ENCODE measurements at places on chromosomes 7 and 10. TPM values are rescaled to one million over a fixed set of nuclear protein-coding genes. Genes with fewer than 3 reads are reported as not detected.

DNA sequence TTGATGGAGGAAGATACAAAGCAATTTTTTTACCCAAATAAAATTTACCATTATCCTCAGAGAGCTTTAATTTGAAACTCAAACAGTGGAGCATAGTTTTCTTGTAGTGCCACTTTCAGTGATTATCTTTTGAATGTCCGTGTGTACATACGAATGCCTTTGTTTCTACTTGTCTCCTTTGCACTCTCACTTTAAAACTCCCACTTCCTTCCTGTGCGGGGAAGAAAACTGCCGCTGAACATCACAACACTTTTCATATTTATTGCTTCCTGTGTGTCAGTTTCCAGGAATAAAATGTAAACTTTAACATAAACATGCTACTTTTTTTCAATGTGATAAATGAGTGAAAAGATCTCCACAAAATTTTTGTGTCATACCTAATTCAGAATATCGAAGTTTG, 102.4 kb downstream of the SEMA3A start:
- peak; percentile 46 for DNase-seq

UPK3B gene
- total RNA-seq, result 1.5 TPM

CCDC146 gene
- total RNA-seq, result 9.2 TPM

DNA sequence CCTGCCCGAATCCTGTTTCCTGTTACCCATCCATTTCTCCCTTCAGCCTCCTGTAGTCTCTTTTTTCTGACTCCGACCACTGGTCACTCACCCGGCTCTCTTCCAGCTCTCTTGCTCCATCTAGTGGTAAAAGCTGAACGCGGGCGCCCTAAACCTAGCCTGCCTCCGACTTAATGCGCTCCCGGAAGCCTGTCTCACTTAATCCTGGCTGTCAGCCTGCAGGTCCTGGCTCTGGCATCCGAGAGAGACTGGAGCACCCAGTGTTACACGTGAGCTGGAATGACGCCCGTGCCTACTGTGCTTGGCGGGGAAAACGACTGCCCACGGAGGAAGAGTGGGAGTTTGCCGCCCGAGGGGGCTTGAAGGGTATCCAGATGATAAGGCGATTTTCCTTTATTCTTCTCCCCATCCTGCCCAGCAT, 10.3 kb downstream of the SUMF2 start:
- peak; percentile 69 for DNase-seq

DNA sequence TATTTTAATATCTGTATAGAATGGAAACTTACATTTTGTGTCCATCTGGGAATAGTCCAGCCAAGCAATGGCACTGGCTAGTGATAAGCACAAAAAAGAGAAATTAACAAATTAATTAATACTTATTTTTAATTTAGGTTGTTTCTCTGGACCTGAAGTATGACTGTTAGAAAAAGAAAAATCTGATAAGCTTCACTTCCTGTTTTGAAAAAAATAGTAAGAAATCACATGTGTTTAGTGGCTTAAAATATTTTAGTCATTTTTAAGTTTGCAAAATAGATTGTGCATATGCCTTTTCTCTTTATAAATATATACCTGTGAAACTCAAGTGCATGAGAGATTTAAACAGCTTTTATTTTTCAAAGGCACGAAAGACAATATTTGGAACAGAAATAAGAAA, 50.1 kb upstream of the CREB5 start:
- no peak for DNase-seq

GRCh38 chr7:46297515-46297914, 376.4 kb upstream of the IGFBP3 start:
- DNase-seq, result no peak

MSANTD7 gene
- total RNA-seq, result 18.3 TPM

GRCh38 chr10:89679986-89680385, 21.4 kb upstream of the KIF20B start:
- DNase-seq, result no peak

SPDYE6 gene
- not detected for total RNA-seq

DNA sequence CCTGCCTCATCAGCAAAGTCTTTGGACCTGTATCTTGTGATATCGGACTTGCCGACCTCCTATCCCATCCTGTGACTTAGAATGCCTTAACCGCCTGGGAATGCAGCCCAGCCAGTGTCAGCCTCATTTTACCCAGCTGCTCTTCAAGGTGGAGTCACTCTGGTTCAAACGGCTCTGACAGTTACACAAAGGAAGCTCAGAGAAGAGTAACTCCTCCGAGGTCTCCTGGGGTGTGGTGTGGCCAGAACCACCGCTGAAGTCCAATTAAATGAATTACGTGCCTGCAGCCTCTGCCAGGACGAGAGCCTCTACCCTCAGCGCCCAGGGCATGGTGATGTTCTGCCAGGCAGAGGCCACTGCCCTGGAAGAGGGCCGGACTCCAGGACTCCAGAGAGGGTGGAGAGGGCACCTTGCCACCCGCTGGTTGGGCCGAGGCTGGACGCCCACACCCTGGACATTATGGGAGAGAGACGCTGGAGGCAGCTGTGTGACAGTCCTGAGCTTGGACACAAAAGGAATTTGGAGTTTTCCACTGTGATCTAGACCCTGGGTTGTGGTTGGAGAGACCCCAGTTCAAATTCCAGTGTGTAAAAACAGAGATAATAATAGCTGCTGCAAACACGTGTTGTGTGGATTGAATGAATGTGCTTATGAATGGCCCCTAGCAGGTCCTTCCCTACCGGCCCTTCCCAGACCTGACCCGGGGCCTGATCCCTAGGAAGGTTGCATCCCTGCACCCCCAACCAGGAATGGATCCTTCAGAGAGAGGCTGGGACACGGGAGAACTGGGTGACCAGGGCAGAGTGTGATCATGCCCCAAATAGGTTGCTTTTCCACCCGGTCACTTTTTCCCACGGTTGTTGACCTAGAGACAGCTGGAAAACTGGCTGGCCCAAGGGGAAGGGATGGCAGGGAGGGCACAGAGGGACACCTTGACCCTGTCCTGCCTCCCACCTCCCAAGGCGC, 37.8 kb upstream of the FZD9 start:
- no peak for DNase-seq

ASAH2 gene
- total RNA-seq, result 2.4 TPM

- no peak for DNase-seq
Observed at GRCh38 chr7:46847126-46847525, 734.8 kb downstream of the TNS3 start.

DNA sequence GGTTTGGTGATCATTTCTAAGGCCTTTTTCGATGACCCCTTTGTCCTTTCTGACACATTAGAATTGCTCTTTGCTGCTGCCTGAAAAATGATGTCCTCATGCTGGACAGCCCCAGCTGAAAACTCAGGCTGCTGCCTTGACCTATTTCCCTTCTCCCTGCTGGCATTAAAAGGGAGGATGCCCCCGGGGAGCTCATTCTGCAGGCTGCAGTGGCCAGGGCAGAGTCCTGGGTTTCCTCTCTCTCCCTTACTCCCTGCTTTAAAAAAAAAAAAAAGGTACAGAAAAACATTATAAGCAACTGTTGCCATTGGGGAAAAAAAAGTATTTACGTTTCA, 35.4 kb downstream of the LRRC4 start:
- no peak for DNase-seq

PAX4 gene
- not detected for total RNA-seq

DNA sequence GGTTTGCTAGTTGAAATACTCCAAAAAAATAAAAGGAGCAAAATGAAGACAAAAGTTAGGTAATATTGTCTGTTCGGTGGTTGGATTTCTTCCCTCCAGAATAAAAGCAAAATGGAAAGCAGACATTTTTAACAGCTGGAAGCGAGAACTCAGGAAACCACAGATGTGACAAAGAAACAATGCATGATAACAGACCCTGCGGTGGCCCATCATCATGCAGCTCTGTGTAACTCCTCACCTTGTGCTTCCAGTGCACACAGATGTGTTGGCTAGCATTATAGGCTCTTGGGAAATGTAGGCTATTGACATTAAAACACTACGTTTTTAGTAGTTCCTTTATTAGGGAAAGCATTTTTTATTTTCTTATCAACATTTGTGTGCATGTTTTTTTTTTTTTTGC, 53.9 kb upstream of the ARL4A start:
- no peak for DNase-seq

- DNase-seq, result no peak
Observed at GRCh38 chr7:102953406-102953805, 40.6 kb downstream of the LRRC17 start.

DNA sequence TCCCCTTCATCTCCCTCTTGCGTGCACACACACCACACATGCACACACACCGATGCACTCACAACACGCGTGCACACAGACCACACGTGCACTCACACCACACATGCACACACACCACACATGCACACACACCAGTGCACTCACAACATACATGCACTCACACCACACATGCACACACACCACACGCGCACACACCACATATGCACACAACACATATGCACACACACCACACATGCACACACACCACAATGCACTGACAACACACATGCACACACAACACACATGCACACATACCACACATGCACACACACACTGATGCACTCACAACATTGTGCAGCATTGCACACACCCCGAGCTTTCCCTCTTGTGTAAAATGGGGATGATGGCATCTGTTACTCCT, 68.1 kb downstream of the TRRAP start:
- DNase-seq, result no peak

- no peak for DNase-seq
Observed at GRCh38 chr10:97307866-97308780, 10.9 kb upstream of the FRAT1 start.
